ENCODE measurements at places on chromosomes 12 and 14. TPM values are rescaled to one million over a fixed set of nuclear protein-coding genes. Genes with fewer than 3 reads are reported as not detected.

The KIF5A gene
- 0.36 TPM for total RNA-seq

DNA sequence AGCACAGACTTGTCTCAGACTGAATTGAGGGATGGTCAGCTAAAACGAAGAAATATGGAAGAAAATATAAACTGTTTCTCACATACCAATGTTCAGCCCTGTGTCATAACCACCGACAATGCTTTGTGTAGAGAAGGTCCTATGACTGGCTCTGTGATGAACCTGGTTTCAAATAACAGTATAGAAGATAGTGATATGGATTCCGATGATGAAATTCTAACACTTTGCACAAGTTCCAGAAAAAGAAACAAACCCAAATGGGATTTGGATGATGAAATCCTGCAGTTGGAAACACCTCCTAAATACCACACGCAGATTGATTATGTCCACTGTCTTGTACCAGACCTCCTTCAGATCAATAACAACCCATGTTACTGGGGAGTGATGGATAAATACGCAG lies 7.9 kb upstream of the MAPK1IP1L start:
- H3K4me1 ChIP-seq: no peaks in the 10 kb centered on the region
- H3K4me3 ChIP-seq: no peak overlapping the region
- no peak overlapping the region for H3K27ac ChIP-seq
- no peak for DNase-seq
- no peaks in the 10 kb centered on the region for H3K27me3 ChIP-seq

DNA sequence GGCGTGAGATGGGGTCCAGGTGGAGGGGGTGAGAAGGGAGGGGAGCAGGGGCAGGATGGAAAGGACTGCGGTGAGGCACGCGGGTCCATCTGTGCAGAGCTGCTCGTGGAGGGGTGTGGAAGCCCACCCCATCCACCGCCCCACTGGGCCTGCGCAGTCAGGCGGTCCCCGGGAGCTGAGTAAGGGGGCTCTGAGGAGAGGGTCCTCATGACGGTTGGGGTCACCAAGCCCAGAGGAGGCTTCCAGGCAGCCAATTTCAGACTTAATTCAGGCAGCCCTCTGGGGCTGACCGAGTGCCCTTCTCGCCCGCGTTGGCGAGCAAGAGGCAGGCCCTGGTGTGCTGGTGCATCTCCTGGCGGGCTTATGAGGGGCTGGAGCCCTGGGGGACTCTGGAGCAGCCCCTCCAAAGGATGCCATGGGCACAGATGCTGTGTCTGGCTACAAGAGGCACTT lies 115.5 kb downstream of the KIF26A start:
- DNase-seq: no peak
- no peaks in the 10 kb centered on the region for H3K4me1 ChIP-seq
- peaks cover 23% of the 10 kb centered on the region for H3K27me3 ChIP-seq
- no peak overlapping the region for H3K27ac ChIP-seq

DNA sequence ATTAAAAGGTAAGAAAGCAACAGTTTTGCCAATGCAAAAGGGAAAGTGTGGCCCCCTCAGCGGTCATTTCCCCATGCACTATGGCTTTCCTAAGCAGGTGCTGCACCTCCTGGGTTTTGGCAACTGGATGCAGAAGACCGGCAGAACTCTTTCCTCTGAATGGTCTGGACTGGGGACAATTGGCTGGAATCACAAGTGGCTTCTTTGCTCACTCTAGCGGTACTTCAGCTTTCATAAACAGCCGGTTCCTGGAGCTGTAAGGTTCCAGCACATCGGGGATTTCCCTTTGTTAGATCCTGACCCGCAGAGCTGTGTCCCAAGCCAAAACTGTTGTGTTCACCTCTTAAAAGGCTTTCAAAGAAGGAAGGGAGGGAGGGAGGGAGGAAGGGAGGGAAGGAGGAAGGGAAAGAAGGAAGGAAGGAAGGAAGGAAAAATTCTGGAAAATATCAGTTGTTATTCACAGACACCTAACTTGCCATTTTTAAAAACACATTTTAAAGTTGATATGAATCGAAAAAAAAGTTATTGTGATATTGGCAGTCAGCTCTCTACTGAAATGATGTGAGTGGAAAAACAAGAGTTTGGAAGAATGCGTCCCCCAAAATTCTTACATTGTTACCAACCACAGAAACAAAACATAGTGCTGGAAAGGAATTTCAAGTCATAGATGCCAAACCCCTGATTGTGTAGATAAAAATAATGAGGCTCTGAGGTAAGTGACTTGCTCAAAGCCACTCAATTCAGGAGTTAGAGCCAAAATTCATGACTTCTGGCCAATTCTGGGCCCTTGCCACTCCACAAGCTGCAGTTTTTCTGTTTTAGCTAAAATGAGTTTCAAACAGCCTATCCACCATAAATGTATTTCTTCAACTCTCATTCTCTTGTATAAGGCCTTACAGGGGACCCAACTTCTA lies 220.6 kb upstream of the HMGA2 start:
- DNase-seq: no peak
- peak overlapping the region; percentile 36 for H3K27ac ChIP-seq
- H3K4me1 ChIP-seq: peaks cover 8% of the 10 kb centered on the region
- H3K27me3 ChIP-seq: no peaks in the 10 kb centered on the region

DNA sequence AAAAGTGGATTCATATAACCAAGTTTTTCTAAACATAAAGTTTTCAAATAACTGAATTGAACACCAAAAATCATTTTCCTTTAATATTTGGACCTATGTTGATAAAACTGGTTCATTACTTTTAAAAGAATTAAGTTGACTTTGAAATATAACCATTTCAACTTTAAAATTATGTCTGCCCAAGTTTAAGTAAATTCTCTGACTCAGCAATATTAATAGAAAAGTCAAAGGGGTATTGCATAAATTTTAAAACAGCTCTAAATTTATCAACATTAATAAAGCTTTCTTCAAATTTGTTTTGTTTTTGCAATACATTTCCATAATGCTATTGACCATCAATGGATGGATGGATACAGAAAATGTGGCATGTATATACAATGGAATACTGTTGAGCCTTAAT lies 168.4 kb upstream of the GARIN6 start:
- no peak for DNase-seq
- no peaks in the 10 kb centered on the region for H3K27me3 ChIP-seq

DNA sequence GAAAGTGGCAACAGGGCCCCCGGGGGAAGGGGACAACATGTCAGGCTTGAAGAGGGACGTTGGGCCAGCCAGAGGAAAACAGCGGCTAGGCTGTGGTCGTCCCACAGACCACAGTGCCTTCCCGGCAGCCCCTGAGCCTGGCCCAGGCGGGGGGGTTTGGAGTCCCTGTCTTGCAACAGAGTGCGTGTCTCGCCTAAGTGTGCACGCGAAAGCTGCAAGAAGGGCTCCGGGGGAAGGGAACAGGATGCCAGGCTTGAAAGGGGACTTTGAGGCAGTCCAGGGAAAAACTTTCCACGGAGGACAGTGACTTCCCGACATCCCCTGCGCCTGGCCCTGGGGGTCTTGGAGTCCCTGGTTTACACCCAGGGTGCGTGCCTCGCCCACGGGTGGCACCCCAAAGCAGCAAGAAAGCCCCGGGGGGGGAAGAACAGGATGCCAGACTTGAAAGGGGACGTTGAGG lies 157.5 kb upstream of the ALG10B start:
- no peak overlapping the region for H3K4me3 ChIP-seq
- no peaks in the 10 kb centered on the region for H3K4me1 ChIP-seq
- H3K27ac ChIP-seq: no peak overlapping the region
- no peaks in the 10 kb centered on the region for H3K36me3 ChIP-seq
- no peaks in the 10 kb centered on the region for H3K27me3 ChIP-seq

DNA sequence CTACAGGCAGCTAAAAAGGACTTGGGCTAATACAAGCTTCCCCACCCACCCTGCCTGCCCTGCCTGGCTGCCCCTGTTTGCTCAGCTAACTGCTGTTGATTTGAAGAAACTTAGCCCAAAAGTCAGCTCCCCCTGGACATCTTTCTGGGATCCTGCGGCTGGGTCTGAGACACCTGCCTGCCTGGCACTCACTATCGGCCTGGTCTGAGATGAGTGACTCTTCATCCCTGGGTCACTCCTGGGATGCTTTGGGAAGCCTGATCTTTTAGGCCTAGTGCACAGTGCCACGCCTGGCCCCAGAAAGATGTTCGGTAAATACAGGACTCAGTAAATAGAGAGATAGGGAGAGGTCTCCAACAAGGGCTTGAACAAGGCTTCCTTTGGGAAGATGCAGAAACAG lies 211.3 kb upstream of the DIO3 start:
- H3K27ac ChIP-seq: no peak overlapping the region
- H3K4me3 ChIP-seq: no peak overlapping the region
- DNase-seq: no peak
- H3K36me3 ChIP-seq: no peaks in the 10 kb centered on the region
- no peaks in the 10 kb centered on the region for H3K4me1 ChIP-seq

GRCh38 chr12:120787889-120788288 lies 62.3 kb downstream of the ACADS start:
- no peaks in the 10 kb centered on the region for H3K36me3 ChIP-seq
- no peak overlapping the region for H3K4me3 ChIP-seq
- H3K27me3 ChIP-seq: no peaks in the 10 kb centered on the region
- H3K27ac ChIP-seq: no peak overlapping the region
- no peak for DNase-seq

DNA sequence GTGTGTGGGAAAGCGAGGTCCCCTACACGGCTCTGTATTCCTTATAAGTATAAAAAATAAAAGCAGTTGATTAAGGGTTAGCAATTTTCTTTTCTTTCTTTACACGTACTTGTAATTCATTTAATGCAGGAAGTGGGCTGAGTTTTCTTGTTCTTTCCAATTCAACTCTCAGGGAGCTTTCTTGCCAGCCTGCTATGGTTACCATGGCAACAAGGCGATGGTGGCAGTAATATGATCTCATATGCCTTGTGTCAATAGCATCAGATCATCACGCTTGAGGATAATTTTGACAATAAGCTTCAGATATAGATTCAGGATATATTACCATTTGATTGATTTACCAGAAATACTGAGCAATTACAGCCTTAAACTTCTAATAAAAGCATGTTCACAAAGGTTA lies 466.5 kb downstream of the APAF1 start:
- H3K27me3 ChIP-seq: no peaks in the 10 kb centered on the region
- no peak overlapping the region for H3K27ac ChIP-seq
- H3K36me3 ChIP-seq: no peaks in the 10 kb centered on the region
- no peak overlapping the region for H3K4me3 ChIP-seq

- no peaks in the 10 kb centered on the region for H3K36me3 ChIP-seq
- no peak overlapping the region for H3K4me3 ChIP-seq
- no peaks in the 10 kb centered on the region for H3K27me3 ChIP-seq
- H3K4me1 ChIP-seq: no peaks in the 10 kb centered on the region
- no peak overlapping the region for H3K27ac ChIP-seq
Measured at GRCh38 chr12:30106204-30106965, 322.6 kb upstream of the TMTC1 start.

All from gastrocnemius medialis (tissue), 4 donors.